AG04450 (cell line): ENCODE measurements at places on chromosomes 4 and X.

DNA sequence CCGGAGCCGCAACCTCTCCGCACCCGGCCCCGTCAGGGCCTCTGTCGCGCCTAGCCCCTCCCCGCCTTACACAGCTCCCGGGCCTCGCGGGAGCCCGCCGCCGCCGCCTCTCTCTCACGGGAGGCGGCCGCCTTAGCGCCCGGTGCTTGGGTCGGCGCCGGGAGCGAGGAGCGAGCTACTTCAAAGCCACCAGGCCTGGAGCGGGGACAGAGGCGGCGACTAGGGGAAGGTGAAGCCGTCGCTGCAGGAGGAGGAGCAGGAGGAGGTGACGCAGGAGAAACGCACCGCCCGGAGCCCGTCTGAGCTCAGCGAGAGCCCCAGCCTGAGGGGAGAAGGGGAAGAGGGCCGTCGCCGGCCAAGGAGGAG lies 250 bp downstream of the USP9X start:
- DNase-seq, result no peak

- DNase-seq, result no peak
These were observed 325.4 kb upstream of the GALNT7 start for GRCh38 chr4:172843192-172843591.

DNA sequence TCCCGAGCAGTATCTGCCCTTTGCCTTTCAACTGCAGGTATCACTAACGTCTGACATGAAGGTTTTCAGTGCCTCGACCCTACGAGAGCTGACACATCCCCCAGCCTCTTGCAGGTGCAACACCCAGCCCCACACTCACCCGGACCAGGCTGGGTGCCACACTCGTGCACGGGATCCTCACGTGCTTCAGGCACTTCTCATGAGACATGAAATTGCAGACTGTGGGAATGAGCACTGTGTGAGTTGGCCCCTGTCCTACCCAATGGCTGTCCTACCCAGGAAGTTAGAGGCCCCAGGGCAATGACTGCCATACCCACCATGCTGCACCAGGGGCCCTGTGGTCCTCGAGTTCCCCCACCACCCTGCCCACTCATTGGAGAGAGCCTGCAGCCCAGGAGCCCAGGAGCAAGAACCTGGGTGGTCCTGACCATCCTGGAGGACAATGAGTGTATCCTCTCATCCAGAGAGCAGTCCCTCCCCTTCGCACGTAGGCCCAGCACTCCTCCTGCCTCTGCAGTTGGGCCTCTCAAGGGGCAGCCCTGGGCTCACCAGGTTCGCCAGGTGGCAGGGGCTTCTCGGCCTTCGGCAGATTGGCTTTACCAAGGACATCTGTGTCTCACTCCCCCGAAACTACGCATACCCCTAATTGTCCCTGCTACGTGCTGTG lies 2.4 kb downstream of the DGKQ start:
- no peak for DNase-seq

GRCh38 chr4:143381189-143382118 lies 44.8 kb downstream of the GAB1 start:
- DNase-seq, result peak; percentile 49

GRCh38 chr4:133623847-133624246 lies 474.8 kb downstream of the PCDH10 start:
- no peak for DNase-seq

DNA sequence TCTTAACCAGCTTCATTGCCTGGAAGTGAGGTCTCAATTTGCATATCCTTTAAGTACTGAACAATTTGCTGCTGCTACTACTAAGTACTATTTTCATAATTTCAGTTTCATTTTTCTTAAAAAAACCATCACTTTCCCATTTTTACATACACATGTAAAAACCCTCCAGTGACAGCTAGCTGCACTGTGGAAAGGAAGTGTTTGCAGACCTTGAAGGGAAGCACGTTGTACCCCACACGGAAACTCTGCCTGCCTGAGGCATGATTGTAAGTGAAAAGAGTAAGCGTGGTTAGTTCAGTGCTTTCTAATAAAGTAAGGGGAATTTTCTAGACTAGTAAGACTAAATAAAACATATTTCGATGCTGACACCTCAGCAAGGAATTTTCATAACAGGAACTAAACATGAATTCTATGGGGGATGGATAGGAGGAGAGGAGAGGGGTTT lies 103.6 kb downstream of the RAPGEF2 start:
- DNase-seq, result no peak

DNA sequence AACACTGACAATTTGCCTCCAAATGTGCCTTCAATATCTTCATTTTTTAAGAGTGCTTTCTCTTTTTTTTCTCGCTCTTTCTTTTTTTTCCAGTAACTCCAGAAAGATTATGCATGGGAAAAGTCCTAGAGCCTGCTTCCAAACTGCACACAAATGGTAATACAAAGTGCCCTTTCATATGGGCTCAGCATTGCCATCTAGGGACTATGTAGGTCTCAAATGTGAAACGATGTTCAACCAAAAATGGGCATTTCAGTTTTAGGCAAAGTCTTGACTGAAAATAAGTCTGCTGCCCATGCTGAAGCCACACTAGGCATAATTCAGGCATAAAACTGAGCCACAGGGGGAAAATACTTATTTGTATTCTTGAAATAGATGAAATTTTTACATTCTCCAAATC lies 65.6 kb downstream of the SYNPO2 start:
- DNase-seq, result no peak

DNA sequence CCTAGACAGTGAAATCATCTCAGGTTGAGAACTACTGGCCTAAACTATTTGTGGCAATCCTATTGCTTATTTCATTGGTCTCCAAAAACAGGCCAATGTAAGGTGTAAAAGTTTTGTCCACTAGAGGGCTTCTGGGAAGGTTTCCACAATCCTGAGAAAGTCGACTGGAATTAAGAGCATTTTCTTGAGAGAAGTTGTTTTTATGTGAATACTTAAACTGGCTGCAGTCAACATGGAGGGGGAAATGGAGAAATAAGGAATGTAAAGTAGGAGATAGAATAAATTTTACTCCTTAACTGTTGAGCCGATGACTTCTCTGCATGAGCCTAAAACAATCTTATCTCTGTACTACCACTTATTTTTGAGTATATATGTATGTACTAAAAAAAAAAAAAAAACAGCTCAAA lies 11.0 kb upstream of the EIF4E start:
- DNase-seq, result peak; percentile 58

DNA sequence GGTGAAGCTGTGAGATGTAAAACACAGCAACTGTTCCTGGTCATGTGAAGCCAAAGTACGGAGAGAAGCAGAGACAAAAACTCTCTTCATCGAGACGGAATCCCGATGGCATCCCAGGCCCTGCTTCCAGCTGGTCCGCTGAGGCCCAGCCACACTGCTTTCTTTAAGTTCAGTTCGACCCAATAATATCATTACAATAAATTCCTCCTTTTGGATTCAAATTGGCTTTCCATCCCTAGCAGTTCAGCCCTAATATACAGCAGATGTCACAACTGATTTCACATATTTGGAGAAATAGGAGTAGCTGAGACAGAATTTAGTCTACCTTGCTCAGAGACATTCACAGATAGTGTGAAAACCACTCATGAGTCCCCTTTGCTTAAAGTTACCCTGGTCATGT lies 98.3 kb upstream of the SPRY1 start:
- no peak for DNase-seq

GRCh38 chrX:68714856-68715255 lies 67.4 kb downstream of the STARD8 start:
- no peak for DNase-seq

DNA sequence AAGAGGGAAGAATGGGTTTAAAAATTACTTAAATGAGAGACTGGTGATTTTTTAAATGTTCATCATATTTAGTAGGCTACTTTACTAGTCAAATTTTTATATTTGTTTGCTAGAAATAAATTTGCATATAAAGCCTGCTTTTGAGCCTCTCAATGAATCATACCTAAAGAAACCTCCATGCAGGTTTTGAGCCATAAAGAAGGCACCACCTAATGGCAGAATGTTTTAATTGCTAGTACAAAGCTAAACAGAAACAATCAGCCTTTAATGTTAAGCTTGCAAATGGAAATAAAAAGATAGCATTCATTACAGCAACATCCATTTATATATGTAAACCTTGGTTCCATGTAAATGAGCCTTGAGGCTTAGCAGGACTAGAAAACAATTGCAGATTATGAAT lies 989.7 kb downstream of the CCSER1 start:
- DNase-seq, result no peak

DNA sequence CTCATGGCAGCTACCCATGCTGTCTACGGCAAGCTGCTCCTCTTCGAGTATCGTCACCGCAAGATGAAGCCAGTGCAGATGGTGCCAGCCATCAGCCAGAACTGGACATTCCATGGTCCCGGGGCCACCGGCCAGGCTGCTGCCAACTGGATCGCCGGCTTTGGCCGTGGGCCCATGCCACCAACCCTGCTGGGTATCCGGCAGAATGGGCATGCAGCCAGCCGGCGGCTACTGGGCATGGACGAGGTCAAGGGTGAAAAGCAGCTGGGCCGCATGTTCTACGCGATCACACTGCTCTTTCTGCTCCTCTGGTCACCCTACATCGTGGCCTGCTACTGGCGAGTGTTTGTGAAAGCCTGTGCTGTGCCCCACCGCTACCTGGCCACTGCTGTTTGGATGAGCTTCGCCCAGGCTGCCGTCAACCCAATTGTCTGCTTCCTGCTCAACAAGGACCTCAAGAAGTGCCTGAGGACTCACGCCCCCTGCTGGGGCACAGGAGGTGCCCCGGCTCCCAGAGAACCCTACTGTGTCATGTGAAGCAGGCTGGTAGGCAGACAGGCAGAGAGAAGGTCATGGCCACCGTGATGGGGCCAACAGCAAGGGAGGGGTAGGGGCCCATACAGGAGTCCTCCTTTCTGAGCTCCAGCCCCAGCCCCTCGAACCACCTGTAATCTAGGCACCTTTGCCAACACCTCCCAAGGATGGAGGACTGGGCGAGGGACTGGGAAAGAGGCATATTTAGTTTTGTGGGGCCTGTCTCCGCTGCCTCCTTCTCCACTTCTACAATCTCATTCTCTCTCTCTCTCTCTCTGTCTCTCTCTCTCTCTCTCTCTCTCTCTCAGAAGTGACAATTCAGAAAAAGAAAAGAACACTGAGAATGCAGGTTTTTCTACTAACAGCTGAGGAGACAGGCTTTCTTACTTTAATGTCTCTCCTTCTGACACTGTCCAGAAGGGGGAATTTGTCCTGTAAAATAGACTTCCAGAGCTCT lies 4.7 kb upstream of the TSPYL2 start:
- DNase-seq, result no peak
